ENCODE measurements at places on chromosomes 6 and 20.

DNA sequence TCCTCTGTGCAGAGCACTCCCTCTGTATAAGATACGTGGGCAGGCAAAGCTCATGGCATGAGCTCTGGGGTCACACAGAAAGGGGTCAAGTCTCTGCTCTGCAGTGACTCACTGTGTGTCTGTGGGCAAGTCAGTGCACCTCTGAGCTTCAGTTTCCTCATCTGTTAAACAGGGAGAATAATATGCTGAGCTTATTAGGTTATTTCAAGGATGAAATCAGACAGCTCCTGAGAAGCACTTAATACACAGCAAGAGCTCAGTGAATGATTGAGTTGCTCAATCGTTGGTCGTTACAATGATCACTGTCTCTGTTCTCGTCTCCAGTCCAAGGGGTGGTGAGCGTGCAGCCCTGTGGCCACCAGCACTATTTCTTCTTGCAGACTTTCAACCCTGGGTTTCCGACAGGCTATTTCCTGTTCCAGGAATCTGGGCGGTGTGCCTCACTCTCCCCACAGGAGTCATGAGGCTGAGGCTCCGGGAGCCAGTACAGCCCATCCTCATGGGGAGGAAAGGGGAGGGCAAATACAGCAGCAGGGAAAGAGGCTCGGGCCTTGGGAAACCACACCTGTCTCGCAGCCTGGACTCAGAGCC lies 28.9 kb downstream of the KIAA1755 start:
- no peak for DNase-seq

DNA sequence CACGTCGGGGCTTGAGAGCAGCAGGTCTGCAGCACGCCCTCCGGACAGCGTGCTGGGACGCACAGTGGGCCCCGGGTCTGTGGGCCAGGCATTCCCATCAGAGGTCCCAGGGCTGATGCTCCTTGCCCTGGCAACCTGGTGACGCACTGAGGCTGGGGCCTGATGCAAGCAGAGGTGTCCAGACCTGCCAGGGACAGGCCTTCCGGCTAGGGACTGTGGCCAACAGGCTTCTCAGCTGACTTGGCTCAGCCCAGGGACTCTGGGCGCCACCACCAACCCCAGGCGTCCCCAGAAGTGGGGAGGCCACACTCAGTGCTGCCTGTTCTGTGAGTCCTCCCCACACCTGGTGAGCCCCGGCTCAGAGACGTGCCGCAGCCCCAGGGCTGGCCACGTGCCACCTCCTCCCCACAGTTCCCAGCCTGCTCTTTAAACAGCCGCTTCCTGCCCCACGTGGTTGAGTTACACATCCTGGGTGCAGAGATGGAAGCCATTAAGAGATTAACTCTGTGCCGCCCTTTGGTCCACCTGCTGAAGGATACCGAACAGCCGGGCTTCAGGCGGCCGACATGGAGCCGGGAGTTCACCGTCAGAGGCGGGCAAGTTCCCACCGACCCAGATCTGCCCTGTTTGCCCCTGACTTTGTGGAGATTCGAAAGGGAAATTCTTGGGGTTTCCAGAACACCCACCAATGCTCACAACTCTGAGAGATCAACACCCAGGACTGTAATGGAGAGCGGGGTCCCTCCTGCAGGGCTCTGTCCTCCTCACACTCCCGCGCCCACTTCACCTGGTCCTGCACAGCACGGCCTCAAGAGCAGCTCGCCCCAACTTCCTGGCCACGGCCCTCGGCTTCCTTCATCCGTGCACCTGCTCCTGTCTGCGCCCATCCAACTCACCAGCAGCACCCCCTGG lies 37.6 kb upstream of the ZBP1 start:
- DNase-seq: peak; percentile 35

GRCh38 chr6:106510090-106510970 lies 119.0 kb downstream of the RTN4IP1 start:
- DNase-seq: peak; percentile 50

DNA sequence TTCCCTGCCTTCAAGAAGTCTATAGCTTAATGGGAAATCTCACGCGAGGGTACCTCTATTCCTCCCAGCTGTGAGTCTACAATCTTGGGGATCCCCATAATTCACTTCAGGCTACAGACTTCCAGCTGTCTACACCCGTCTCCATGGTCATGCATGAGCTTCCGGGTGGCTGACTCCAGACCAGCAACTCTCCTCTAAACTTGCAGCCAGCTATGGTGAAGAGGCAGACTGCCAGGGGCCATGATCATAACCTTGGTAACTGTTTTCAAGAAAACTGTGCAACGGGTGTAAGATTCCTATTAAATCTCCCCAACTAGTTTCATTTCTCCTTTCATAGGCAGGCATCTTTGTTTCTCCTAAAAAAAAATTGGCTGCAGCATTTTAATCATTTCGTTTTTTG lies 534.4 kb upstream of the CHD6 start:
- DNase-seq: no peak

DNA sequence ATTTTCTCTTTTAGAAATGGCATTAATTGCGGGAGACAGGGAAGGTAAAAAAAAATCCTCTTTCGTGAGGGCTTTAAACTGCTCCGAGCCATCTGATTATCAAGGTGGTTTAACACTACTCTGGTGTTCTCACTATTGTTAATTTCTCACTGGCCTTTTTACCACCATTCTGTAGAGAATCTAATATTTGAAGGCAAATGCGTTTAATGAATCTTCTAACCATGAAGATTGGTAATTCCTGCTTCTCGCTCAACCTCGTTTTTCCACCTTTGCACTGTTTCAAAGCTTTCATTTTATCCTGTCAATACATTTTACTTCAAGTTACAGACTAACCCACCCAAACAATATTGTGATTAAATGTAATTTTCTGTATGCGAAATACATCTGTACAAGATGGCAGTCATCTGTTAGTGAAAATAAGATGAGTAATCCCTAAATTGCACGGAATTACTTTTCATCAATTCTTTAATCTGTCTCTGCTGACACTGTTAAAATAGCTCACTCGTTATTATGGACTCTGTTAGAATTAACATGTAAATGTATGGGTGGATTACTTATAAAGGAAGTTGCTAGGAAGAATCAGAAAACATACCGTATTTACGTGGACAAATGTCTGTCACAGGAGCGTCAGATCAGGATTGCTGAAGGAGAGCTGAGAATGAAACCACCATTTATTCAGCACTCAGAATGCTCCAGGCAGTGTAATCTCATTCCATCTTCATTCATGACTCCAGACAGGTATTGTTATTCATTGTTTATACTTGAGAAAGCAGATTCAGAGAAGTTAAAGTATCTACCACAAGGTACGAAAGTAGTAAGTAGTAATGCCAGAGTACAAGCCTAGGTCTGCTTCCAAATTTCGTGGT lies 1.1 kb upstream of the LCA5 start:
- no peak for DNase-seq

GRCh38 chr6:2055911-2056310 lies 189.5 kb downstream of the GMDS start:
- no peak for DNase-seq

- DNase-seq: peak; percentile 22
Measured at GRCh38 chr6:156395276-156395675, 381.9 kb upstream of the ARID1B start.

DNA sequence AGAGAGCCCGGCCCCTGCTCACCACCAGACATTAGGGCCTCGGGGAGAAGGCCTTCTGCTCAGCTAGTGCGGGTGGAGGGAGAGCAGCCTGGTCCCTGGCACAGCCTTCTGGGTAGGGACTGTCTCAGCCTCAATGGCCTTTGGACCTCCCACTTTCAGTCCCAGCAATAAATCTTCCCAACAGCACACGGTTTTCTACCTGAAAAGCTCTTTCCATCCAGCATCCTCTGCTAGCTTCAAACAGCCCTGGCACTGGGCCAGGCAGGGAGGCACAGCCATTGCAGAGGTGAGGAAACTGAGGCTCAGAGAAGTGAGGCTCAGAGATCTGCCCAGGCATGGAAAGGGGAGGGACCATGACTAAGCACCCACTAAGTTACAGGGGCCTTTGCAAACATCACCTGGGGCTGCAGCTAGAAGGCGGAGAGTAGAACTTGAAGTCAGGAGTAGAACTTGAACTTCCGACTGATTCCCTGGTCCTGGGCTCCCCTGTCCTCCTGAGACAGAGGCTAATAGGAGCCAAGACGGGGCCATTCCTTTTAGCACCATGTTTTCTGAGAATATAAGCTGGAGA lies 43.9 kb upstream of the NOL4L start:
- no peak for DNase-seq

DNA sequence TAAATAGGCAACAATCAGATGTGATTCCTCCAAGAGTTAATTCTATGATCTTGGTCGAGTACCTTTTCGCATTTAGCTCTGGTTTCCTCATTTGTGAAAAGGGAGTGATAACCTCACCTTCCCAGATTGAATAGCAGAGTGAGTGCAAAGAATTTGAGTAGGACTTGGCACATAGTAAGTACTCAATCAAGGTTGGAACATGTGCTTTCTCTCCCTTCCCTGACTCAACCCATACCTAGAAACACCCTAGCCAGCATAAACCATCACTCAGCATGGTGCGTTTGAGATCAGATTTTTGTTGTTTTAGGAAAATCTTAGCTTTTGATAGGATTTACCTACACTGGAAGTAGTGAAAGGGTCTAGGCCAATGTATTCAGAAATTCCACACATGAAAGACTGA lies 333.4 kb upstream of the NT5E start:
- no peak for DNase-seq

DNA sequence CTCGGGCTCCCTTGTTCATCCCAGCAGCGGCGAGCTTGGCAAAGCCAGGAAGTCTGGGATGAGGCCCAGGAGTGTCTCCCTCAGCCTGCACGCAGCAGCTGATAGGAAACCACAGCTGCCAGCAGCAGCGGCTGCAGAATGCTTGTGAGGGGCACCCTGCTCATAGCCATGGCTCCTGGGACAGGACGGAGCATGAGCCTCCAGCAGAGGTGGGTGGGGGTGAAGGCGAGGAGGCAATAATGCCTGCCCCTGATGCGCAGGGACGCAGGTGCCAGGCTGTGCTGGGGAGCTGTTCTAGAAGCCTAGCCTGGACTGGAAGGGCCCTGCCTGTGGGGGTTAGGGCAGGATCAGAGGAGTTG lies 157.9 kb downstream of the CD83 start:
- DNase-seq: no peak

DNA sequence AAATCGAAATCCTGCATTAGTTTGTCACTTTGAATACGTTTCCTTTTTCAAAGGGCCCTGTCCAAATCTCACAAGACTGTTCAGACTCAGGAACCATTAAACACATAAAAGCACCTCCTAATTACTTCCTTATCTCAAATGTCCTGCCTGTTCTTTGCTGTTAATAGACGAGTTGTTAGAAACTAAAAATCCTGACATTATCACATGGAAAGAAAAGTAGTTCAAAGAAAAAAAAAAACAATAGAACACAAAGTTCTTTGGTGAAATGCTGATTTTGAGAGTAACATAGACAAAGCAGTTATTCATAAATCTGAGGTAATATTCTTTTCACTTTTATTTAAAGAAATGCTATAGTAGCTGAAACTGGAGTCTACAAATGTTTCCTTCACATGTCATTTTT lies 12.1 kb upstream of the TAB2 start:
- DNase-seq: no peak

GRCh38 chr6:110185879-110186278 lies 5.7 kb downstream of the CDC40 start:
- DNase-seq: no peak

- DNase-seq: no peak
Measured at GRCh38 chr20:57701090-57701489, 8.7 kb downstream of the PMEPA1 start.

DNA sequence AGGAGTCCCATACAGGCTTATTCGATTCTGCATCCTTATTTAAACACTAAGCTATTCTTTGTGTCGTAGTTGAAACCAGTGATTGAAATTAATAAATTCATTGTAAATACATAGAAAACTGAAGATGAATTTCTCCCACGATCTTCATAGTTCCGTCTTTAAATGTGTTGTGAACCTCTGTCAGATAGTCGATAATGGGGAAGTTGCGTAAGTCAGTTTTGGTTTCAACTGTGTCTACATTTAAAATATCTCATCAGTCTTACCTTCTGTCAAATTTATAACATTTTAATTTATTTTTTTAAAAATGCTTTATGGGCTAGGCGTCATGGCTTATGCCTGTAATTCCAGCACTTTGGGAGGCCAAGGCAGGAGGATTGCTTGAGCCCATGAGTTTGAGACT lies 12.7 kb downstream of the STX11 start:
- no peak for DNase-seq

DNA sequence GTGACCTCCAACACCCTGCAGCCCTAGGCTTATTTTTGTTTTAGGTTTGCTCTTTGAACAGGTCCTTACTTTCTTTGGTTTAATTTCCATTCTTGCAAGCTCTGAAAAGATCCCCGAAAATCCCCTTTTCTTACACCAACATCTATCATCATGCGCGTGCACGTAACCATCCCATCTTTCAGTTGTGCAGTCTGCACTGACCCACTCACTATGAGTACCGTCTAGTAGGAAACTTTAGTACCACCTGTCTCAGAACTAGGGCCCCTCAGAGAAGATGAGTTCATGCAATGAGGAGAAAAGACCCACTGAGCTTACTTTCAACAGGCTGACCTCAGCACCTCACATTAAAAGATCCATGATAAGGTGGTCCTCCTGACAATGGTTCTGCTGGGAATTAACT lies 120.6 kb upstream of the AGPAT4 start:
- no peak for DNase-seq

DNA sequence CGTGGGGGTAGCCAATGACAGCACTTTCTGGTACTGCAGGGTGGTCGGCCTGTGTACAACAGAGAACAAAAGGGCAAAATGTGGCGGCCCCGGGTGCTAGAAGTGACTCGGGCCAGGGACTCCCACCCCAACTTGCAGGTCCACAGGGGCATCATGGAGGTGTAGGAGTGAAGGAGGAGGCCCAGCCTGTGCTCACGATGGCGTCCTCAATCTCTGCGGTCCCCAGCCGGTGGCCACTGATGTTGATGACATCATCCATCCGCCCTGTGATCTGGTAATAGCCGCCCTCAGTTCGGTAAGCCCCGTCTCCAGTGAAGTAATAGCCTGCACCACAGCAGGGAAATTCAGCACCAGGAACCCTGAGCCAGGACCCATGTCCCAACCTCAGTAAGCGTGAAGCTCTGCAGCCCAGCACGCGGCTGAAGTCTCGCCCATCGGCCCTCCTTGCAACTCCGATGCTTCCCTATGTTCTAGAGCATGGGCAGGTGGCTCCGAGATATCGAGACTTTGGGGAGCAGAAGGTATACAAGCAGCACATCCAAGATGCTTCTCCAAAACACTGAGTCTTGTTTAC lies 20.2 kb upstream of the APMAP start:
- no peak for DNase-seq

DNA sequence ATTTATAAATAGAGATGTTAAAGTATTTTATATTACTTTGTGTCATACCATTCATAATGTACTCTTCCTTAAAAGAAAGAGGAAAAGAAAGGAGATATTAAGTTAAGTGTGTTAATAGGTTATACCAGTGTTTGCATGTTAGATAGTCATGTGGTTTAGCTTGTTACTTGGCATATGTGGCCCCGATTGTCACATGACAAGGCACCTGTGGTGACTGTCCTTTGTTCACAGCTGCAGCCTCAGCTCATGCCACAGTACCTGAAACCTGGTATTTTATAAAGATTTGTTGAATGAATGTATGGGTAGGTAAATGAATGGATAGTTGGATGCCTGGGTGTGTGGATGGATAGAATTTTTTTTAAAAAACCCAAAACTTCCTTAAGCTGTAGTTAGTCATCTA lies 306.1 kb upstream of the FLRT3 start:
- DNase-seq: no peak
